Esophagus squamous epithelium (tissue), 5 donors: ENCODE measurements at places on chromosomes 6 and 20. TPM values are rescaled to one million over a fixed set of nuclear protein-coding genes. Genes with fewer than 3 reads are reported as not detected.

- DNase-seq, result no peak
Measured at GRCh38 chr6:36073587-36073986, 46.0 kb downstream of the MAPK14 start.

- no peak for DNase-seq
Measured at GRCh38 chr20:55004044-55004443, 528.7 kb downstream of the DOK5 start.

- no peak for DNase-seq
Measured at GRCh38 chr20:49420292-49420691, 62.2 kb downstream of the KCNB1 start.

- DNase-seq, result no peak
Measured at GRCh38 chr6:17484201-17484849, 90.9 kb downstream of the CAP2 start.

DNA sequence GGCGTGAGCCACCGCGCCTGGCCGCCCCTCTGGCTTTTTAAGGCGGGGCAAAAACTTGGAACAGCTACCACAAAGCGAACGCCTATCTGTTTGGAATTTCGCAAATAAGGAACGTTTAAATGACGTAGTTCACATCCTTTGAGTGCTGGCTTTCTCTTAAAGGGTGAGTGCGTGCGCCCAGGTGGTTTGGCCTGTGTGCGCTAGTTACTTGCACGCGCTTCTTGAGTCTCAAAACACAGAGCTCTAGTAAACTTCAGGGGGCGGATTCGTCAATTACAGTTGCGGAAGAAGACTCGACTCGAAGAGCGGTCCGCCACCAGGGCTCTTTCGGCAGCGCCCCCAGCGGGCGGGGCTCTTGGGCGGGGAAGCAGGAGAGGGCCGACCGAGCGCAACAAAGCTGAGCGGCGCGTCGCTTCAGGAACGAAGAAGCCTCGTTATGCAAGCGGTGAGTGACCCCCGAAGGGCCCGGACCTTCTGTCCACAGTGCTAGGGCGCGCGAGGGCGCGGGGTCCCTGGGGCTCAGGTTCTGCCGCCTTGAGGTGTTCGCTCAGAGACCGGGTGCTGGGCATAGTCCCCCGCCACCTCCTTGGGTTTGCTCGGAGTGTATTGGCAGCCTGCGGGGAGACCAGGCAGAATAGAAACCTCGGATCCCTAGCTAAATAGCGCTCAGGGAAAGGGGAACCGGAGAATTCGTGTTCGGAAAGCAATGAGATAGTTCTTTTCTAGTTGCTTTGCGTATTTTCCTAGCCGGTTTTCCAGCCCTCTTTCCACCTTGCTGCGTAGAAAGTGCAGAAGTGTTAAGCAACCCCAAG is at the start of gene SYCP2L:
Gene SYCP2L, plus strand, starts transcription at position 362 of the 812 bp plus-strand sequence. Its CDS starts 75 bp downstream, at position 437.
- DNase-seq, result no peak

GRCh38 chr20:23143098-23143497 is 57.0 kb upstream of the CD93 start:
- no peak for DNase-seq

GRCh38 chr6:64694356-64694755 is 1012.7 kb downstream of the EYS start:
- no peak for DNase-seq

DNA sequence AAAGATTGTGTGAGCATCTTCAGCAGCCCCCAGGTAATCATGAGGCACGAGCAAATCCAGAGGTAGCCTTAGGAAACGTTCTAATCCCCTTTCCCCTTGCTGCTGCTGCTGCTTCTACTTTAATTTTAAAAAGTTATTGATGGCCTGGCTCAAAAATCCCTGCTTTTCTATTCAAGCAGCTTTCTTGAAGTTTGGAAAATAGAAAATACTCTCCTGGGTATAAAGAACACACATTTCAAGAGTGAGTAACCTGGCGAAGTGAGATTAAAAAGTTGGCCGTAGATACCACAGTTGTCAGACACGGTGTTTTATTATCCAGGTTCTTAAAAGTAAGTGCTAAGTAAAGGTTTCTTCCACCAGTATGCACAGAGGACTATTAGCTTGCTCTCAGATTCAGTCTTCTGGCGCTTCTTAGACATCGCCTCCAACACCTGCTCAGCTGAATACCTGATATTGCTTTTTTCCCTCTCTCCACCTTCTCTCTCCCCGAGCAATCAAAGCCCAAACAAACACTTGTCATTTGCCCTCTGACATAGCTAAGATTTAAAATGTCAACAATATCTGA is 150.7 kb downstream of the EDN3 start:
- DNase-seq, result no peak

GRCh38 chr6:35178932-35179832 is 34.6 kb upstream of the SCUBE3 start:
- no peak for DNase-seq

ATP9A gene
- 19.7 TPM for total RNA-seq

BFSP1 gene
- total RNA-seq, result 1.2 TPM

DSP gene
- total RNA-seq, result 712 TPM

MMS22L gene
- total RNA-seq, result 7.4 TPM

TRAM2 gene
- total RNA-seq, result 8.6 TPM

ULBP3 gene
- total RNA-seq, result 2.1 TPM

CYB5R4 gene
- total RNA-seq, result 9.9 TPM

TXLNB gene
- 0.15 TPM for total RNA-seq

CNKSR3 gene
- total RNA-seq, result 18.8 TPM

JAG1 gene
- total RNA-seq, result 89.6 TPM
